ENCODE measurements at places on chromosomes 12 and 14.

- DNase-seq: no peak
Observed at GRCh38 chr12:46675736-46676135, 150.1 kb downstream of the SLC38A4 start.

GRCh38 chr12:68001486-68002466 is 12.5 kb downstream of the IFNG-AS1 start:
- no peak for DNase-seq

DNA sequence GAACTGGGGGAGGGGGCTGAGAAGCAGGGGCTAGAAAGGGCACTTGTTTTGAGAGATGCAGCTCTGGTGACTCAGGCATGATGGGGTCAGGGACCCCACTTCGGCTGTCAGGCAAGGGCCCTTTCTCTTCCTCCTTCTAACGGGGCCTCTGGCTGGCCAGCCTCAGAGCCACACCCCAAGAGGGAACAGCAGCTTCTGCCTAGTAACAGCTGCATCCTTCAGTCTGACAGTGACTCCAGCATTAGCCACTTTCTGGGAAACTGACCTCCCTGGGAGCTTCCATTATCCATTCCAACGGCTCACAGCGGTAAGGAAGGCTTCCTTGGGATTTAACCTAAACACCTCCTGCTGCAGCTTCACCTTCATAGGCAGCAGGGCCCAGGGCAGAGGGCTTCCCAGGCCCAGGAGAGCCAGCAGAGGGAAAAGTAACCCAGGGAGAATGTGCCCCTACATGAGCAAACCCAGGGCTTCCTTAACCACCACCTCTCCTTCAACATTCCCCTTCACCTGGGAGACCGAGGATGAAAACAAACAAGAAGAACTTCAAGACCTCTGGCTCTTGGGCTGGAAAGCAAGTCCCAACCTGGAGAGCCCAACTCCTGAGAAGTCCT is 2.7 kb downstream of the NCKAP5L start:
- DNase-seq: no peak

DNA sequence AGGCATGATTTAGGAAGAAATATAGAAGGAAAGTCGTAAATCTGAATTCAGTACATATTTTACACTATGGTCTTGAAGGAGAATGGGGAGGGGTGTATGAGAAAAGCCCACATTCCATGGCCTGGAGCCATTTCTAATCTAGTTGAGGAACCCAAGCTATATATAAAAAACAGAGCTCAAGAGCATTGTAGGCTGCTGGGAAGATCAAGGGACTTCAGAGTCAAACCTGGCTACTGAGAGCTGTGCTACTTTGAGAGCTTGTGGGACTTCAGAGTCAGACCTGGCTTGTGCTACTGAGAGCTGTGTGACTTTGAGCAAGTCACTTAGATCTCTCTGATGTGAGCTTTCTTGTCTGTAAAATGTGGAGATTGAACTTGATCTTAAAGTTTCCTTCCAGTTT is 58.7 kb downstream of the TBK1 start:
- no peak for DNase-seq

- DNase-seq: no peak
Observed at GRCh38 chr14:102625564-102626296, 33.3 kb downstream of the RCOR1 start.

GRCh38 chr12:11729439-11730150 is 80.1 kb downstream of the ETV6 start:
- DNase-seq: no peak

DNA sequence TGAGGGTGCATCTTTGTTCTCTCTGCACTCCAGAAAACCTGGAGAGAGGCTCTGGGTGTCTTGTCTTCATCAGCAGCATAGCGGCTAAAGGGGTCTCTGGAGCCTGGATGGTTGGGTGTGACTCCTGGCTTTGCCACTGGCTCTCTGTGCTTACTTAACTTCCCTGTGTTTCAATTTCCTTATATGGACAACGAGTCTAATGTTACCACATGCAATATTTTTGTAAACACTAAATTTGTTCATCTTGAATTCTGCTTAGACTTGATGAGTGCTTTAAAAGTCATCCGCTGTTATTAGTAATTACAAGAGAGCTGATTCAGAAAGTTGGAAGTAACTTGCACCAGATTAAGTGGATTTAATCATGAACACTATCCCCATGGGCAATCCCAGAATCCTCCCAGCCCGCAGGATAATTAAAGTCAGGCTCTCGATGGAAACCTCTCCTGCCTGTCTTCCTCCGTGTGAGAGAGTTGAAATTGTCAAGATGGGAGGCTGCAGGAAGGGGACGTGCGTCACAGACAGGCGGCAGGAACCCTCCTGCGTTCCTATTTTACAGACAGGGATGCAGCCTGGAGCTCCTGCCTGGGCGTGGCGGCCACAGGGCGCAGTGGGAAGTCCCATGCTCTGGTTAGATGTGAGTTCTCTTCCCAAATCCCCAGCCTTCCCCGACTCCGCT is 201.2 kb downstream of the TTC8 start:
- no peak for DNase-seq
